ENCODE measurements at places on chromosomes 5 and 9.

DNA sequence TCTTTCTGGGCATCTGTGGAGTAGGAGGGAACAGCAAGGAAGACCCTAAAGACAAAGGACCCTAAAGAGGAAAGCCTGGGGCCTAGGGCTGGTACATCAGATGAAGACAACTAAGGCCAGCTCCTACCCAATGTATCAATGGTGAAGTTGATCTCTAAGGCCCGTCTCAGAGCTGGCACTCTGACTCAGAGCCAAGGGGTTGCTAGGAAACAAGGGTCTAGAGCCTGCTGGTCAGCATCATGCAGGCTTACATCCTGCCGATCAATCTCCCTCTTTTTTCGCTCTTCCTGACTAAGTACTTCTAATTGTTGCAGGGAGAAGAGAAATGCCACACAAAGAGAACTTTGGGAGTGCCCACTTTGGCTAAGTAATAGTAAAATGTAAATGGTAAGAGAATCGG is 26.2 kb downstream of the TRIM32 start:
- no peak for DNase-seq

- DNase-seq = no peak
These were observed 2.3 kb downstream of the NTRK2 start for GRCh38 chr9:84671586-84672521.

- DNase-seq = no peak
These were observed 245.5 kb downstream of the AUH start for GRCh38 chr9:91116211-91116610.

DNA sequence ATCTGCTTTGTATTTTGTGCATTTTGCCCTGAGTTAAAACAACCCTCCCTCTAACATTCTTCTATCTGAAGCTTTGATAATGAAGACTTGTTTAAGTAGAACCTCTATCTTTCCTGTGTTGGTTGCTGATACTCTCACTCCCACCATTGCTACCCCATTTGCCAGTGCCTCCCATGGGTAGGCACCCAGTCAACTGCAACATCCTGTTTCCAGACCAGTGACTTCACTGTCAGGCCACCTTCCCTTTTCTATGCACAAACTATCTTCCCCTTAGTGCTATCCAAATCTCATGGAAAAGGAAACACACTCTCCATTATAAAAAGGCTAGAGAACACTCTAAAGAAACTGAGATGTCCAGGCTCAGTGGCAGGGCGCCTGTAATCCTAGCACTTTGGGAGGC is 5.6 kb upstream of the IARS1 start:
- no peak for DNase-seq

DNA sequence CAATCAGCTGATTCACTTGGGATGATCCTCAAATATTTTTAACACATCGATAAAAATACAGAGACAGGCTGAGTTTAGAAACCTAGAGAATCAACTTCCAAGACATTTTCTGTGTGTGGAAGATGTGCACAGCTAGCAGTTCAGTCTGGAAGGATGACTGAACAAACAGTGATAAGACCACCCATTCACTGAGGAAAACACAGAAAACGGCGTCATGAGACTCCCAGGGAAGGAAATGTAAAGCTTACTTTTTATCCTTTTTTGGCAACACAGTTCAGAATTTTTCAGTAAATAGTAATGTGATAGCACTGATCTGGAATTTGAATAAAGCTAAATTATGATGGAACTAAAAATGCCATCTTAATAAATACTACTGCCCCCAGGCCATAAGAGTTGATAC is 277.6 kb downstream of the SEMA5A start:
- DNase-seq = no peak

DNA sequence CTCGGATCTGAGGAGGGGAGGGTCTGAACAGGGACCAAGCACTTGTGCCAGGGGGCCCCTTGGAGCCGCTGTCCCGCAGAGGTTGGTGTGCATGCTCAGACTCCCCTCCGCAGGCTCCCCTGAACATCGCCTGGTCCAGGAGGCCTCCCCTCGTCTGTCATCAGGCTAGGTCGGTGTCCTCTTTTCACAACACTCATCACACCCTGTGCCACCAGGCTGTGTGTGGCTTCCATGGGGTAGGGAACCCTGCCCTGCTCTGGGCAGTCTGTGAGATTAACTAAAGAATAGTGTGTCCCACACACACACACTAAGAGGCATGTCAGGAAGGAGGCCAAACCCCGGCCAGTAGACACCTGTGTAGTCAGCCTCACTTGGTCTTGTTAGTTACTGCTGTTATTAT is 119.3 kb downstream of the C5orf15 start:
- DNase-seq = no peak

GRCh38 chr5:177122566-177122965 is 11.0 kb upstream of the NSD1 start:
- no peak for DNase-seq

DNA sequence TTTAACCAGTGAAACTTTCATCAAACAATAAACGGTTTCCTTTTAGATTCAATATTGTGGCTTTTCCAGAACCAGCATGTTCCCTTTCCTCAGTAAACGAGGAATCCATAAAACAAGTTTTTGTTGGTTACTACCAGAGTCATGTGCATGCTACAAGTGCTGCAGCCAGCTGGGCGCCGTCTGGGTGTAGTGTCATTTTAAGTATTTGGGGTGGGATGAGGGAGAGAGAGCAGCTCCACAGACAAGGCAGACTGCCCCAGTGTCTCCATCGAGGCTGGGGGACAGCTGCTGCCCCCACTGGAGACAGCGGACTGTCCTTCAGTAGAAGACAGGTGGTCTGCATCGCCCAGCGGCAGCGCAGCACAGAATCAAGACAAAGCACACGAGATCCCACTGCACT is 17.3 kb downstream of the ARPC5L start:
- DNase-seq = no peak

DNA sequence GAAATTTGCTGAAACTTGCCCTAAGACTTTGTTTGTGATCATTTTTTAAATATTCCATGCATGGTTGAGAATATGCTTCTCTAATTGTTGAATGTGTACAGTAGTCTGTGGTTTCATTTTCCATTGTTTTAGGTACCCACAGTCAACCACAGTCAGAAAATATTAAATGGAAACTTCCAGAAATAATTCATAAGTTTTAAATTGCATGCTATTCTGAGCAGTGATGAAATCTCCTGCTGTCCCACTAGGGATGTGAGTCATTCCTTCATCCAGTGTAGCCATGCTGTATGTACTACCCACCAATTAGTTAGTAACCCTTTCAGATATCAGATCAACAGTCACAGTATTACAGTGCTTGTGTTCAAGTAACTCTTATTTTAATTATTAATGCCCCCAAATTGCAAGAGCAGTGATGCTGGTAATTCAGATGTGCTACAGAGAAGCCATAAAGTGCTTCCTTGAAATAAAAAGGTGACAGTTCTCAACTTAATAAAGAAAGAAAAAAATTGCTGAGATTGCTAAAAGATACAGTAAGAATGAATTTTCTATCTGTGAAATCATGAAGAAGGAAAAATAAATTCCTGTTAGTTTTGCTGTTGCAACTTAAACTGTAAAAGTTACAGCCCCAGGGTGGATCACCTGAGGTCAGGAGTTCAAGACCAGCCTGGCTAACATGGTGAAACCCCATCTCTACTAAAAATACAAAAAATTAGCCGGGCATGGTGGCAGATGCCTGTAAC is 79.9 kb upstream of the FBXL17 start:
- no peak for DNase-seq

DNA sequence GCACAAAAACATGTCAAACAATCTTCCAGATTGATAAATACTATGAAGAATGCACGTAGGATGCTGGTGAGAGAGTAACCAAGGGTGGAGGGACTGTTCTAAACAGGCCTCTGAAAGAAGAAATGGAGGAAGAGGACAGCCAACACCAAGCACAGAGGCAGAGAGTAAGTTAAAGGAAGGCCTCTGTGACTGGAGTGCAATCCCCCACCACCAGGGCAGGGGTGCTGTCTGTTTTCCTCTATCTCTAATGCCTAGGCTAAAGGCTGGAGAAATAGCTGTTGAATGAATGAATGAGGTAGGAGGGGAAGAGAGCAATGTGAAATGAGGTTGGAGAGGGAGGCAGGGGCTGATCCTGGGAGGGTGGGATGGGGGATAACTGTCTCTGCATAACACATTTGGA is 88.9 kb downstream of the ANKRD55 start:
- DNase-seq = no peak

DNA sequence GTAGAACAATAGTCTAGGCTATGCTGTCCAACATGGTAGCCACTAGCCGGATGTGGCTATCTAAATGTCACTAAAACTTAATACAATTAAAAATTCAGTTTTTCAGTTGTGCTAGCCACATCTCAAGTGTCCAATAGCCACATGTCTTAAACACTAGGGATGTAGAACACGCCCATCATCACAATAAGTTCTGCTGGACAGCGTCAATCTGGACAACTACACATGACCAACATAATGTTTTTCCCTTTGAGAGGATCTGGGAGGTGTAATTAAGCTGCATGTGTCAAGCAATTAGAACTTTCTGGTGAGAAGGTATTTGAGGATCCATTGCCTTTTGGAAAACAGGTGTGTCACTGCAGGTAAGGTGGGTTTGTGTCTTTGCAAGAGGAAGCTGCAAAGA is 424.6 kb upstream of the WWC1 start:
- DNase-seq = no peak

DNA sequence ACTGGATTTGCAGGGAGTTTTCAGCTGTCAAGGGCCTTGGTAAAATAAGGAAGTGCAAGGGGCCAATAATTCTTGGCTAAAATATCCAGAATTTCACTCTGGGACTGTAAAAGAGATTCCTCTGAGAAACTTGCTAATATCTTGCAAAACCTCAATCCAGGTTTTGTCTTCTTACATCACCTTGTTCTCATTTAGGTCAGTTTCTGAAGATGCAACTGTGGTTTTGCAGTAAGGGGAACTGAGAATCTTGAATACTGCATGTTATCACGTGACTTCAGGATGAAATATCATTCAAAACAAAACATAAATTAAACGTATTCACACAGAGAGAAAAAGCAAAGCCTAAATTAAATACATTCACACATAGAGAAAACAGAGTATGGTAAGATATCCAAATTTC is 35.0 kb upstream of the RIC1 start:
- DNase-seq = no peak

DNA sequence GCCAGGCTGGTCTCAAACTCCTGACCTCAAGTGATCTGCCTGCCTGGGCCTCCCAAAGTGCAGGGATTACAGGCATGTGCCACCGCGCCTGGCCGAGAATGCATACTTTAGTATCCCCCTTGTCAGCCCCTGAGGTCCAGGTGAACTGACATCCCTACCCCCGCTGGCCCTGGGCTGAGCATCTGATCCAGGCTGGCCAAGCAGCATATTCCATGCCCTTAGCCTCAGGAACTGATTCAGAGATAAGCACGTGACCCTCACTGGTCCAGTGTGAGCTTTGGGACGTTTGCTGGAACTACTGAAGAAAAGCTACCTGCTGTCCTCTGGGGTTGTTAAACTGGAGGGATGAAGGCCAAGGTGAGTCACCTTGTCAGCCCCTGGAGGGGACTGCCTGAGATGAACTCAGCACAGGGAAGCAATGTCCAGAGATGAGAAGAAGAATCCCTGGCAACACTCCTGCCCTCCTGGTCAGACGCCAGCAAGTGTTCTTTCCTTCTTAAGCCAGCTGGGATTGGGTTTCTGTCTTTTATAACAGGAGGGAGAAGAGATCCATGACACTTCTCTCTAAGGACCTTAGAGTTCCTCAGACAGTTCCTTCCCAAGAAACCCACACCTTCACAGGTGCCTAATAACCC is 59.1 kb upstream of the FBXW11 start:
- no peak for DNase-seq

DNA sequence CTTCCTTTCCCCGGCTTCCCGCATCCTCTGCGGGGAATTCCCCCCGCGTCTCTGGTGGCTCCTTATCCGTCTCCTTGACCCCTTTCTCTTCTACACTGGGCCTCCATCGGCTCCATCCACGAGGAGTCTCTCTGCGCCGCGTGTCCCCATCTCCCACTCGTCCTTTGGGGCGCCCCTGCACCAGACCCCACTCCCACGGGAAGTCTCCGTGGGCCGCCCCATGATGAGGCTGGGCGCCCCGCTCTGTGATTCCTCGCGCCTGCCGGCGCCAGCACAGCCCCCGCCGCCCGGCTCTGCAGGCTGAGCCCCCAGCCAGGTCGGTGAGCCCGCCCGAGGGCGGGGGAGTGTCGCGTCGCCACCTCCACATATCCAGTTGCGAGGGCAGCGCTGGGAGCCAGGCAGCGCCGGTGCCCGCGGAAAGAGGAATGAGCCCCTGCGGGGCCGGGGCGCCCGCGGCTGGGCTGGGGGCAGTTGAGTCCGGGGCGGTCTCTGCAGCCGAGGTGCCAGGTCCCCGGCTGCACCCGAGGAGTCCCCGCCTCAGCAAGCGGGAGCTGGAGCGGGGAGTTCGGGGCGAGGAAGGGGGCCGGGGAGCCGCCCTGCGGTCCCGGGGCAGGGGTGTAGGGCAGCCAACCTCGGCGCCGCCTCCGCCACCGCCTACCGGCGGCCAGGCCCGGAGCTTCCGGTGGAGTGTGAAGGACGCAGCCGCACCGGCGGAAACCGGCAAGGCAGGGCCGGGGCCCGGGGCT is 2.1 kb upstream of the TRAF1 start:
- DNase-seq = no peak

DNA sequence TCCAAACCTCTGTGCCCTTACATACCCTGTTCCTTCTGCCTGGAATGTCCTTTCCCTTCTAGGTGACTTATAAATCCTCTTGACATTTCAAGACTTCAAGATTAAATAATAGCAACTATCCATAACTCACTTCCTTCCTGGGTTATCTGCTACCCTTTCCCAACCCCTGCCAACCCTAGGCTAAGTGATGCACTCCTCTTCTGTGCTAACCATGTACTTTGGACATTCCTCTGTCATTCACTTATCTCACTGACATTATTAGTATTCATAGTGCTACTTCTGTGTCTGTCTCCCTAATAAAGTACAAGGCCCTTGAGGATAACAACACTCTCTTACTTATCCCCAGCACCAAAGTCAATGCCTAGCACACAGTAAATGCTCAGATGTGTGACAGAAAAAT is 307.1 kb downstream of the ENC1 start:
- no peak for DNase-seq

GRCh38 chr9:15142878-15143534 is 164.0 kb downstream of the TTC39B start:
- no peak for DNase-seq

- DNase-seq = no peak
These were observed 188.5 kb upstream of the CCNG1 start for GRCh38 chr5:163248871-163249270.

- no peak for DNase-seq
These were observed 24.8 kb downstream of the IL6ST start for GRCh38 chr5:55969956-55970355.

DNA sequence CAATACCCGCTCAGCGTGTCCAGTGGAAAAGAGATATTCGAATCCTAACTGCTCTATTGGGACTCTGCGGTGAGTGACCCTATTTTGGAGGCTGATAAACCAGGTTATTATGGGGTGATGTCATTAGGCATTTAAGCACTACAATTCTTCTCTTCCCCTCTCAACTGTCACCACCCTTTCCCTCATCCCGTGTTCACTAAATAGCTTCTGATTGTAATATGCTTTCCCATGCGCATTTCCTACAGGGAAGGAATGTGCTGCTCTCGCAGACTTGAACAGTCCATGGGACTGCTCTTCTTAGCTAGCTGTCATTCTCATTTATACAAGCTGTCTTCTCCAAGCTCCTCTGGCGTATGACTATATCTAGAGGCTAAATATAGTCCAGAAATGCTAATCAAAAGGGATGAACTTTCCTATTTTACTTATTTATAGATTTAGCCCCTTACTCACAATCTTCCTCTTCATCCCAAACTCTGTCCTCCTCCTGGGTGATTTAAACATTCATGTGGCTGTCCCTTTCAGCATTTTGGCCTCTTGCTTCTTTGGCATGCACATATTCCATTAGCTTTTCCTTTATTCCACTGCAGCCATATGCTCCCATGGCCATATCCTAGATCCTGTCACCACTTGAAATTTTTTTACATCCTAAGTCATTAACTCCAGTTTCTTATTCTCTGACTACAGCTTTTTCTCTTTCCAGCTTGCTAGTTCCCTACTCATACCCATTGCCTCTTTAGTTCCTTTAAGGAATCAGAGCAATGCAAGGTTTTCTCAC is 39.6 kb upstream of the CSNK1G3 start:
- DNase-seq = no peak

Data from vagina (tissue), 2 donors.